Astrocyte (in vitro differentiated cells and primary cell): ENCODE measurements at places on chromosomes 7 and 10. TPM values are rescaled to one million over a fixed set of nuclear protein-coding genes. Genes with fewer than 3 reads are reported as not detected.
A peak's percentile ranks its signal among the peaks of the same experiment; 100 is the strongest.

- DNase-seq: peak; percentile 85
Observed at GRCh38 chr7:55052081-55052480, 33.3 kb downstream of the EGFR start.

GRCh38 chr10:132977076-132977475, 34.7 kb upstream of the CFAP46 start:
- no peak for DNase-seq

GRCh38 chr10:91162050-91162494, 58.4 kb upstream of the PCGF5 start:
- DNase-seq: peak; percentile 12

DNA sequence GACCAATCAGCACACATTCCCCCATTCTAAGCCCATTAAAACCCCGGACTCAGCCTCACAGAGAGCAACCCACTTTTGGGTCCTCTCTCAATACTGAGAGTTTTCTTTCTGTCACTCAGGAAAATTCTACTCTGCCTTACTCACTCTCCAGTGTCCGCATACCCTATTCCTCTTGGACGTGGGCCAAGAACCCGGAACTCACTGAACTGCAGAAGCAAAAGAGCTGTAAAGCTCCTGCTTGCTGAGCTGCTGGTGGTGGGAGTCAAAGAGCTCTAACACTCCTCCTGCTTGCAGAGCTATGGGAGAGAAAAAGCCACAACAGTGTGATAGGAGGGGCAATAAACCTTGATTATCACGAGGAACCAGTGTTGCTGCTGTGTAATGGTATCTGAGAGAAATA, 386.9 kb downstream of the POM121L12 start:
- DNase-seq: no peak

HYAL4 gene
- not detected in 2 replicates for total RNA-seq
